ENCODE measurements at places on chromosomes 5 and 9.

GRCh38 chr5:15808577-15808976, 308.6 kb downstream of the FBXL7 start:
- no peak for DNase-seq

DNA sequence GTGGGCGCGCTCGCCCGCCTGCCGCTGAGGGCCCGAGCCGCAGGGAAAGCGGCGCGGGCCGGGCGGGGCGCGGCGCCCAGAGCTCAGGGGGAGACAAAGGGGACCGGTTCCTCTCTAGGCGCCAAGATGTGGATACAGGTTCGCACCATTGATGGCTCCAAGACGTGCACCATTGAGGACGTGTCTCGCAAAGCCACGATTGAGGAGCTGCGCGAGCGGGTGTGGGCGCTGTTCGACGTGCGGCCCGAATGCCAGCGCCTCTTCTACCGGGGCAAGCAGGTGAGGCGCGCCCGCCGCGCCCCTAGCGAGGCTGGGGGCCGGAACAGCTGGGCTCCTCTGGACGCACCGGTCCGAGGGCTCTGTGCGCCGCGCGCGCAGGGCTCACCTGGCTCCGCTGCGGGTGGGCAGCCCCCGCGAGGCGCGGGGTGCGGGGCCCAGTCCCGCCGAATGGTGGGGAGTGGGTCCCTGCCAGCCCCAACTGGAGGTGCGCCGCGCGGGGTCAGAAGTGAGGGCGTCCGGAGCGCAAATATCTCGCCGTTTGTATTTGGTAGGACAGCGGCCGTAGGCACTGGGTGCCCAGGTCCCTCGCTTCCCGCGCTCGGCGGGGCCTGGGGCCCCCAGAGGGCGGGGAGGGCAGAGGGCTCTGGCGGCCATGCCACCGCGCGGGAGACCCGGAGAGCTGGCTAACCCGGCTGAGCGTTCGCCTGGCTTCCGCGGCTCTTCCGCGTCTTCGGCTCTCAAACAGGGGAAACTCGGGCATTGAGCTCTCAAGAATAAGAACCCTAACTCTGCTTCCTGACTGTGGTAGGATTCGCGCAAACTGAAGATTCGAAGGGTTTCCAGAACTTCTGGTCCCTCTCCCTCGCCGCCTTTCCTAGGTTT, 607 bp downstream of the UHRF2 start:
- DNase-seq = peak; percentile 30

GRCh38 chr9:128523199-128523925, 18.8 kb downstream of the GLE1 start:
- no peak for DNase-seq

DNA sequence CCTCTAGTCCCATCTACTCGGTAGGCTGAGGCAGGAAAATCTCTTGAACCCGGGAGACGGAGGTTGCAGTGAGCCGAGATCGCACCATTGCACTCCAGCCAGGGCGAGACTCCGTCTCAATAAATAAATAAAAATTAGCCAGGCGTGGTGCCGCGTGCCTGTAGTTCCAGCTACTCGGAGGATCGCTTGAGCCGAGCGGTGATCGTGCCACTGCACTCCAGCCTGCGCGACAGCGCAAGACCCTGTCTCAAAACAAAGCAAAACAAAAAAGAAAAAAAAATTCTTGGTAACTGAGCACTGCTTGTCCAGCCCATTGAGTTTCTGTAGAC, 710 bp upstream of the WDR55 start:
- DNase-seq = no peak

GRCh38 chr9:763692-764091, 77.8 kb upstream of the DMRT1 start:
- no peak for DNase-seq

GRCh38 chr5:154734370-154735248, 20.6 kb upstream of the LARP1 start:
- no peak for DNase-seq

- no peak for DNase-seq
Measured at GRCh38 chr5:130651440-130651839, 513.6 kb downstream of the HINT1 start.

DNA sequence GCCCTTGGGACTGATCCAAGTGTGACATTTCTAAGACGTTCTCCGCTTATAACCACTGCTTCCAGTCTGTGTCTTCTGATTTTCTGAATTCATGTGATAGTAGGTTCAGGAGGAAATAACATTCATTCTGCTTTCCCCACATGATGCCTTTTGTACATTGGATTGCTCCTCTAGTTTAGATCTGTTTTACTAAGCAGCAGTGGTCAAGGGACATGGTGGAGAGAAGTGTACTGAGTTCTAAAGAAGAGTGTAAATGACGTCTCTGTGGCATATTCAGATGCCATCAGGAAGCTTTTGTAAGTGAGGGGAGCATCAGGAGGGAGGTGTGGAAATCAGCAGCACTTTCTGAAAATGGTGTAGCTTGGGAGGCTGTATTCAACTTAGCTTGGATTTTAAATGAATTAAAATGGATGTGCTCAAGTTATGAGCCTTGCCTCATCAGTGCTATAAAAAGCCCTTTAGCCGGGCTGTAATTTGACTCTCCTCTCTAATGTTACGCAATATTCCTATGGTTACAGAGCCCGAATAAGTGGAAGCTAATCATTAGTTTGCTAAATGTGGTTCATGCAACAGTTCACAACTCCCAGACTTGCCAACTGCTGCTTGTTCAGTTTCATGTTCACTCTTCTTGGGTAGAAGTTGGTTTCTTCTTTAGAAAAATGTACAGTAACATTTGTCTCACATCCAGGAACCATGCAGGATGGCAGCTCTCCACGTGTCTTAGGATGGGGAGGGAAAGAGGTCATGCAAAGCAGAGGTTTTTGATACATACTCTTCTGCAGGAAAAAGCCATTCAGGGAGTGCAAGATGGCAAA, 281.3 kb downstream of the ARHGAP26 start:
- no peak for DNase-seq

GRCh38 chr5:167902298-167902697, 389.1 kb upstream of the WWC1 start:
- DNase-seq = no peak

- no peak for DNase-seq
Measured at GRCh38 chr9:80787636-80788035, 901.7 kb downstream of the TLE1 start.

DNA sequence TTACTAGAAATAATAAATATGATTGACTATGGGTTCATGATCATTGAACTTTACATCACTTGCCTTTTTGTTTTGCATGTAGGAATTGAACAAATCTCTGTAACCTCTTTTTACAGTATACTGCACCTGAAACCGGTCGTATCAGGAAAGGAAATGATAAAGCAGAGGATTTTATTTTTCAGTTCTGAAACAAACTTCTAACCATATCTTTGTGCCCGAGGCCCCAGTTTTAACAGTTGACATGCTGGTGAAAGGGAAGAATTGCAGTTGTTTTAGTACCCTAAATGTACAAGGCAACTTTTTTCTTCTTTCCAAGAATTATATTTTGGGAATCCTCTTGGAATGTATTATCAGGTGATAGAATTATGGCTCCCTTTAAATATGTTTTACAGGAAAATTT, 27.8 kb downstream of the TMEM38B start:
- no peak for DNase-seq

DNA sequence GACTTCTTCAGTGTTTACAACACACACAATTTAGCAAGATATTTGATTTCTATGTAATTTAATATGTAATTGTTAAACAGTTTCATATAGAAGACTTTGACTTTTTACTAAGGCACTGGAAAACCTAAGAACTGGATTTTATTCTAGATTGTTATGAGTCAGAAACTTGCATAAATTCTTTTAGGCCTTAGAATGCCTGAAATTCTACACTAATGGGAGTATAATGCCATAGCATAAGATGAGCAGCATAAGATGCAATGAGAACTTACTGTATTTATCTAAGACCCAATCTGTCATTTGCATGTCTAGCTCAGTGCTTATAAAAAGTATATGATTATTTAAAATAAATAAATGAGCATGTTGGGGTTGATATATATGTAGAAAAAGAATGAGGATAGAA, 285.2 kb downstream of the CDH12 start:
- no peak for DNase-seq

GRCh38 chr9:13446938-13447842, 167.7 kb upstream of the MPDZ start:
- no peak for DNase-seq

DNA sequence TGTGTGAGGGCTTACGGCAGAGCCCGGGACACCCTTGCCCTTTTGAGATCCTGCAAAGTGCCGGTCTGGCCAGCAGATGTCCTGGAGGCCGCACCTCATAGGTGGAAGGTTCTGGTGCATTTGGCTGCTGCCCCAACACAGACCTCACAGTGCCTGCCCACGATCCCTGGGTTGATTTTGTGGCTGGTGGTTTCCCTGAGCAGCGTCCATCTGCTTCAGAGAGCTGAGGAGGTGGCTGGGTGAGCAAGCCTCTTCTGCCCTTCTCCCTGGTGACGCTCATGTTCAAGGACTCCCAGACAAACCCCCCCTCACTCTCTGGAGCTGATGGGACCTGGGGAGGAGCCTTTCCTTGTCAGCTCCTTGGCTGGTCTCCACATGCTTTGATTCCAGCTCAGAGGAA, 18.9 kb downstream of the BNIP1 start:
- no peak for DNase-seq

GRCh38 chr9:84072621-84073180, 92.1 kb downstream of the RMI1 start:
- no peak for DNase-seq

GRCh38 chr5:180591311-180591887, at the start of gene SCGB3A1:
Gene SCGB3A1, minus strand, starts transcription at chr5:180591499. Its CDS starts 37 bp downstream, at chr5:180591462.
- DNase-seq = no peak

GRCh38 chr5:172163346-172163745, 24.7 kb downstream of the STK10 start:
- DNase-seq = no peak

- peak; percentile 66 for DNase-seq
Measured at GRCh38 chr5:108728566-108729241, 19.0 kb upstream of the FER start.

DNA sequence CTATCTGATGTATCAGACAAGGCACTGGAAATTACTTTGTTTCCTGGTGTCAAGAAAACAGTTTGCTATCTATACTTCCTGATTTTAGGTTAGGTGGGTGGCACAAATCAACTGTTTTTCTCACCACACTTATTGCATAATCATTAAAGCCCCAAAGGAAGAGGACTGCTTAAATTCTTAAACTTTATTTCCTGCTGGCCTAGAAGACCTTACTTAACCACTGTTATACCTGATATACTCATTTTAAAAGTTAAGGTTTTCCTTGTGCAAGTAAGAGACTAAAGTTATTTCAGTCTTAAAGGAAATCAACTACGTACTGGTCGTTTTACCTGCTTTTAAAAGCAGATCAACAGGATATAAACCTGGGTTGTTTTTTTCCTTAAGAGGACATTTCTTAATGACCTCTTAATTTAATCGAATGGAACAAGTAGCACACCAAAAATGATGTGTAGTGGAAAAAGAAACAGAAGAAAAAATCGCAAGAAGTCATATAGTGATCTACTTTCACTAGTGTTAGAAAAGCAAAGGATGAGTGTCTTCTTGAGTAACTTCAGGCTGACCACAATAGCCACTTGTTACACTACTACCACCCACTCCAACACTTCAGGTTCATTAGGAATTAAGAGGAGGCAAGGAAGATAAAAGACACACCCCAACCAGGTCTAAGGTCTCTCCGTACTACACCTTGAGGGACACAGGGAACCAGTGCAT, 974 bp downstream of the CLINT1 start:
- DNase-seq = peak; percentile 20

- DNase-seq = no peak
Measured at GRCh38 chr9:78676009-78676408, 379.1 kb downstream of the PSAT1 start.

DNA sequence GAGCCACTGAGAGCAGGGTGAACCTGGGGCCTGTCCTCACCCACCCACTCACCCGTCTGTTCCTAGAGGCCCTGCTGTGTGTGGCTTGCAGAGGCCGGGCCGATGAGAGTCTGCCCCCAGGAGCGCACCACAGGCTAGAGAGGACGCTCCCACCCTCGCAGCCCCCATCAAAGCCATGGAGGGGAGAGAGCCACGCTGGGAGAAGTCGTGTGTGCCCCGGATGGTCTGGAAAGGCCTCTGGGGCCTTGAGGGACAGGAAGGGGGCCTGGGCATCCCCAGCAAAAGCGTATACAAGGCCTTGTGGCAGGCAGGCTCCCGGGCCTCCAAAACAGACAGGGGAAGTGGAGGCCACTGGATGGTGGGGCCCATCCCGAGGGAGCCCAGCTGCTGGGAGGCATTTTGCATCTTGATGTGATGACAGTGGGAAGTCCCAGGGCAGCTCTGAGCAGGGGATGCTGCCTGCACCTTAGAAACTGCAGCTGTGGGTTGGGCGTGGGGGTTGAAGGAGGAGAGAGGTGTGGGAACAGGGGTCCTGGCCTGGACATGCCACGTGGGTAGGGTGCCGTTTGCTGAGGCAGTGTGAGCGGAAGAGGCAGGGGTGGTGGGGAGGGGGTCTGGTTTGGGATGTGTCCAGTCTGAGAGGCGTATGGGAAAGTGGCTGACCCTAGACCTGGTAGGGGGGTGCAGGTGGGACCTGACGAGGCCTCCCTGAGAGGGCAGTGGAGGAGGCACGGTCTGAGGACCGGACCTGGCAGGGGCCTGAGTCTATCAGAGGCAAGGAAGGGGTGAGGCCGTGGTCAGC, 43.0 kb upstream of the NOTCH1 start:
- no peak for DNase-seq

DNA sequence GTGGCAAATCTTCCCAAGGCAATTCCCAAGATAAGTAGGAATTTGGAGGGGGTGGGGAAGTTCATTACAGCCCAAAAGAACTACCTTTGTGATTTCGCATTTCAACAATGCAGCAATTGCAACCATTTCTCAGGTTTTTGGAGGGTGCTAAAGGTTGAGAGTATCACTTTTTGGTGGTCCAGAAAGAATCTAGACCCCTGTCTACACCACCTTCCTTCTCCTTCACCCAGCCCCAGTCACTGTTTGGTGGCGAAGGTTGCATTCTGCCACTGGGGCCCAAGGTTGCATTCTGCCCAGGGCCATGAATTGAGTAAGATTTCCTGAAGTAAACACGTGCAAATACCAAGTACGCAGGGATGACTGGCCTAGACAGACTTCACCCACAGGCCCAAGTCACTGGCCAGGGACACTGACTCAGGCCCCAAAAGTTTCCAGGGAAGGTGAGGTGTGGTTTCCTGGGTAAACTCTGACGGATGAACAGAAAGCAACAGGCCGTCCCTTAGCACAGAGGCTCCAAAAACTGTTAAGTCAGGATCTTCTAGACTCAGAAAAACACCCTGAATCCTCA, 5.7 kb downstream of the PDE6A start:
- DNase-seq = no peak

DNA sequence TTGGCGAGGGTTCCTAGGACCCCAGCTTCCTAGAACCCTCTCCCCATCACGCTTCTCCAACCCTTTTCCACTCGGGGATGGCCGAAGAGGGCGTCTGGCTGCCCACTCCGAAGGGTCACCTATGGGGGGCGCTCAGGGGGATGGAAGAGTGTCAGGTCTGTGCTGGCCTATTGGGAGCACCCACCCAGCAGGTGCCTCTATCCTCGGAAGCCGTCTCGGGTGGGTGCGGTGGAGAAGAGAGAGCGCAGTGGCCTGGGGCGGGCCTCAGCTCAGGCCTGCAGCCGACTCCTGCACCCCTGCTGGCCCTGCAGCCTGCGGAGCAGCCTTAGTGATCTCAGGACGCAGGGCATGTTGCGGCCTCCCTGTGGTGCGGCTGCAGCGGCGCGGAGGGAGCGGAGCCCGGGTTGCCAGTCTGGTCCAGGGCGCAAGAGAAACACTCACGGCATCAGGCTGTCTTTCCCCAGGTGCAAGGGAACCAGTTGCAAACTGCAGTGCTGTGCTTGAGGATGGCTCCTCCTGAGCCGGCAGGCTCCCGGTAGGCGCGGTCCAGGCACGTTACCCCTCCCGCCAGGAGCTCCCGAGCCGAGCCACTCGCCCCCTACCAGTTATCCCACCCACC, 1.5 kb upstream of the IRX2 start:
- no peak for DNase-seq

GRCh38 chr9:93071464-93071863, 13.0 kb downstream of the SUSD3 start:
- no peak for DNase-seq

All from CD4-positive, alpha-beta memory T cell (primary cell).